GM12878 (cell line): ENCODE measurements at places on chromosomes 5 and 9.

GRCh38 chr5:110536120-110537115 is 190.1 kb downstream of the TMEM232 start:
- no peaks in the 10 kb centered on the region for H3K4me1 ChIP-seq
- no peak for DNase-seq
- no peaks in the 10 kb centered on the region for H3K36me3 ChIP-seq
- no peak overlapping the region for H3K4me3 ChIP-seq
- no peaks in the 10 kb centered on the region for H3K27me3 ChIP-seq
- no peak overlapping the region for H3K27ac ChIP-seq

DNA sequence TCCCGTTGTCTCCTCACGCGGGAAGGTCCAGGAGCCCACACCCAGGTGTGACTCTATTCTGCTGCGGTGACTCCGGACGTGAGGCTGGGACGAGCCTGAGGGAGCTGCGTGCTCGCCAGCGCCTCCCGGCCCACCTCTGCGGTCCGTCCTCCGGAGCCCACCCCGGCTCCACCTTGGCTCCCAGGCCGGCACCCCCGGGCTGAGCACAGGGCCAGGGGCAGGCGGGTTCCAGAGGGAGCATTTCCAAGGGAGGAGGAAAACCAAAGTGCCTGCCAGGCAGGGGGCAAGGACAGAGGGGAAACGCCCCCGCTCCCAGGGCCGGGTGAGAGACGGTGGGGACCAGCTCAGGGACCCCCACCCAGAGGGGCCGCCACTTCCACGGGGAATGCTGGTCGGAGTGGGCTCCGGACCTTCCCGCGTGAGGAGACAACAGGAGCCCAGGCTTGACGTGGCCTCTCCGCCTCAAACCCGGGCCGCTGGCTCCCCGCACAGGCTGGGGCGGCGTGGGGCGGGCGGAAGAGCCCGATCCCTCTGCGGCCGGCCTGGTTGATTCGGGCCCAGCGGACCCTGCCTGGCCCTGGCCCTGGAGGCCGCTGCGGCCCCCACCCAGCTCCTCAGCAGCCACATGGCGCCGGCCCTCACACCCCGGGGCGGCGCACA is 26.0 kb downstream of the IRX4 start:
- H3K36me3 ChIP-seq = no peaks in the 10 kb centered on the region
- no peak overlapping the region for H3K27ac ChIP-seq
- H3K27me3 ChIP-seq = no peaks in the 10 kb centered on the region; the same call in 1 of the 2 replicates
- no peak overlapping the region for H3K4me3 ChIP-seq
- H3K4me1 ChIP-seq = no peaks in the 10 kb centered on the region

GRCh38 chr9:121935739-121936138 is 157.4 kb downstream of the TTLL11 start:
- no peak for DNase-seq
- no peaks in the 10 kb centered on the region for H3K27me3 ChIP-seq
- H3K4me3 ChIP-seq = no peak overlapping the region
- no peaks in the 10 kb centered on the region for H3K4me1 ChIP-seq
- H3K27ac ChIP-seq = no peak overlapping the region
- H3K36me3 ChIP-seq = no peaks in the 10 kb centered on the region

DNA sequence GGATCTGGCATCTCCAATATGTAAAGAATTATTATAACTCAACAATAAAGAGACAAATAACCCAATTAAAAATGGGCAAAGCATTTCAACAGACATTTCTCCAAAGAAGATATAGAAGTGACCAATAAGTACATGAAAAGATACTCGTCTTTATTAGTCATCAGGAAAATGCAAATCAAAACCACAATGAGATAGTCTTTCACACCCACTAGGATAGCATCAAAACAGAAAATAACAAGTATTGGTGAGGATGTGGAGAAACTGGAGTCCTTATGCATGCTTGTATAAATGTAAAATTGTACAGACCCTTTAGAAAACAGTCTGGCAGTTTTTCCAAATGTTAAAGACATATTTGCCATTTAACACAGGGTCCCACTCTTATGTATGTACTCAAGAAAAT is 39.1 kb upstream of the ITGA1 start:
- H3K4me3 ChIP-seq = no peak overlapping the region
- no peak overlapping the region for H3K27ac ChIP-seq
- DNase-seq = no peak

GRCh38 chr9:4678679-4679267 is 596 bp upstream of the CDC37L1 start:
- peak overlapping the region; percentile 96 for H3K27ac ChIP-seq
- H3K36me3 ChIP-seq = no peaks in the 10 kb centered on the region

- no peak for DNase-seq
- no peaks in the 10 kb centered on the region for H3K36me3 ChIP-seq
- no peak overlapping the region for H3K4me3 ChIP-seq
- H3K27ac ChIP-seq = no peak overlapping the region
Measured at GRCh38 chr9:111839987-111840386, 45.2 kb upstream of the SHOC1 start.

DNA sequence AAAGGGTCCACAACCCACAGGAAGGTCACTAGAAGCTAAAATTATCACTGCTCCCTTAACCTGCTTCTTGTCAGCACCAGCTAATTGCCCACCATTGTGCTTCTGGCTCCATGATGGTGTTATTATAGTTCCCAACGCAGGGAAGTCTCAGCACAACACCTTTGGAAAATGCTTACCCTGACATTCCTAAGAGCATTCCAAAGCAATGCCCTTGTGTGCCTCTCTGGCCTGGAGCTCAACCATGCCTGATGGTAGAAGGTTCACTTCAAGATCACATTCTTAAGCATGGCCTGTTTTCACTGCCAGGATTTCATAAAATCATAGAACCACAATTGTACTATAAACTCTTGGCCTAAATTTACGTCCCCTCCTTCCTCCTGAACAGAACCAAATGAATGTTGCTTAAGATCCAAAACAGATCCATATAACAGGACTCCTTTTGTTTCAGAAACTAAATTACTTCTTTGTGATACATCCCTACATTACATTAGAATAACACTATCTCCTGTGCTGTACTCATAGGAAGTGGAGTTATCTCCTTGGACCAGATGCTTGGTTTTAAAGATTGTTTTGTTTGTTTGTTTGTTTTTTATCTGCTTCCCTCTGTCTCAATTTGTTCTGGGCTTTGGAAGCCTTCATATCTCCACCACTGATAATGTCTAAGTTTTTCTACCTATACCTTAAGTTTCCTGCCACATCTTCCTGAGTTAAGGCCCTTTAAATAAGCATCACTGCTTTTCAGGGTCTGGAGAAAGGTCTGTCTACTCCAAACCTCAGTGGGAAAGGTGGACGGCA is 32.1 kb downstream of the ARL15 start:
- no peak overlapping the region for H3K27ac ChIP-seq
- H3K27me3 ChIP-seq = no peaks in the 10 kb centered on the region
- H3K4me1 ChIP-seq = no peaks in the 10 kb centered on the region
- no peak for DNase-seq
- no peak overlapping the region for H3K4me3 ChIP-seq
- H3K36me3 ChIP-seq = no peaks in the 10 kb centered on the region
